A172 (cell line): ENCODE measurements at places on chromosomes 4 and X.

DNA sequence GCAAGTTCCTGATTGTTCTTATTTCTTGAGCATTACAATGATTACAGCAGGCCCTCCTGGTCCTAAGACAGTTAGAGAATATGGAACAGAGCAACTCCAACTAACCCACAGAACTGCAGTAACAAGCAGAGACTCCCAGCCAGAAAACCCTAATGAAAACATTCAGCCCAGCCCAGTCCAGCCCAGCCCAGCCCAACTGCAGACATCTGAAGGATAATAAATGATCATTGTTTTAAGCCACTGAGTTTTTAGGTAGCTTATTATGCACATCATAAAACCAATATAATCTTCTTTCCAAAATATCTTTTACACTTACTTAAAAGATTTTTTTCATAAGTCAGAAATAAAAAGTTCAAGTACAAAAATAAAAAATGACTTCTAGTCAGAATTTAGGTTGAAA, 51.3 kb downstream of the SPOCK3 start:
- no peak for DNase-seq

GRCh38 chr4:531721-532565, 32.9 kb downstream of the PIGG start:
- no peak for DNase-seq

- no peak for DNase-seq
These were observed 4.3 kb upstream of the ARHGAP10 start for GRCh38 chr4:147727476-147728028.

GRCh38 chrX:100895365-100896075, 21.4 kb upstream of the NOX1 start:
- peak; percentile 0 for DNase-seq

GRCh38 chr4:56958111-56958517, 19.3 kb downstream of the NOA1 start:
- DNase-seq, result peak; percentile 60

- peak; percentile 57 for DNase-seq
These were observed 204.9 kb downstream of the GBA3 start for GRCh38 chr4:22897520-22898108.

- no peak for DNase-seq
These were observed 265.4 kb upstream of the MAGEB18 start for GRCh38 chrX:25872786-25873185.

DNA sequence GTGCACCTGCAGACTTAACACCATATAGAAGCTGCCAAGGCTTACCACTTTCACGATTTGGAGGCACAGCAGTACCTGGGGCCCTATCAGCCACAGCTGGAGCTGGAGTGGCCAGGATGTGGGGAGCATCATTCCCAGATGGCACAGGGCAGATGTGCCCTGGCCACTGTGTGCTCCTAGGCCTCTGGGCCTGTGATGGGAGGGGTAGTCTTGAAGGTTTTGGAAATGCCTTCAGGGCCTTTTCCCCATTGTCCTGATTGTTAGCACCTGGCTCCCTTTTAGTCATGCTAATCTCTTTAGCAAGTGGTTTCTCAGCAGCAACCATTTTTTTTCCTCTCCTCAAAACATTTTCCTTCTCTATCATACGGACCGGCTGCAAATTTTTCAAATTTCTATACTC, 490.2 kb downstream of the RAB28 start:
- DNase-seq, result no peak

- no peak for DNase-seq
These were observed 203.7 kb downstream of the BMPR1B start for GRCh38 chr4:94961420-94961819.

- DNase-seq, result no peak
These were observed 41.7 kb downstream of the KDM6A start for GRCh38 chrX:44914532-44915198.

DNA sequence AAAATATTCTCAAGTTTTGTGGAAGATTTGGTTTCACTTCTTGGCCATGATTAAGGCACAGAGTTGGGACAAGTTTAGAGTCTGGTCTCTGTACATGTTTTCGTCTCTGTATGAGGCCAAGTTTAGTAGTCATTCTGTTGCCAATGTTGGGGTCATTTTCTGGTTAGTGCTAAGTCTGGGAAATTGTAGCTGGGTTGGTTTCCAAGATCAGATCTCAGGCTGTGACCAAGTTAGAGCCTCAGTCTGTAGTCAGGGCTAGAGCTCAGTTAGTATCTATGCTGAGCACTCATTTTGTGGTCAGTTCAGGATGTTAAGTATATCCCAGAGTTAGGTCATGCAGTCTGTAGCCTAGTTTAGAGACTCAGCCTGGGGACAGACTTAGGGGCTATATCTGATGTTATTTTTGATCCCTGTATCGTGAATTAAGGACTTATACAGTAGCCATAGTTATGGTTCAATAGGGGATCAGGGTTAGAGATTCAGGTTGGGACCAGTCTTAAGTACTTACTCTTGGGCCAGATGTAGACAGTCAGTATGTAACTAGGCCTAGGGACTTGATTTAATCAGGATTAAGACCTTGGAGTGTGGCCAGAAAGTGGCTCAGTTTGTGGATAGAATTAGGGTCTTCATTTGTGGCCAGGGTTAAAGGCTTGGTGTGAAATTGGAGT, 6.6 kb upstream of the ENOX2 start:
- DNase-seq, result no peak

DNA sequence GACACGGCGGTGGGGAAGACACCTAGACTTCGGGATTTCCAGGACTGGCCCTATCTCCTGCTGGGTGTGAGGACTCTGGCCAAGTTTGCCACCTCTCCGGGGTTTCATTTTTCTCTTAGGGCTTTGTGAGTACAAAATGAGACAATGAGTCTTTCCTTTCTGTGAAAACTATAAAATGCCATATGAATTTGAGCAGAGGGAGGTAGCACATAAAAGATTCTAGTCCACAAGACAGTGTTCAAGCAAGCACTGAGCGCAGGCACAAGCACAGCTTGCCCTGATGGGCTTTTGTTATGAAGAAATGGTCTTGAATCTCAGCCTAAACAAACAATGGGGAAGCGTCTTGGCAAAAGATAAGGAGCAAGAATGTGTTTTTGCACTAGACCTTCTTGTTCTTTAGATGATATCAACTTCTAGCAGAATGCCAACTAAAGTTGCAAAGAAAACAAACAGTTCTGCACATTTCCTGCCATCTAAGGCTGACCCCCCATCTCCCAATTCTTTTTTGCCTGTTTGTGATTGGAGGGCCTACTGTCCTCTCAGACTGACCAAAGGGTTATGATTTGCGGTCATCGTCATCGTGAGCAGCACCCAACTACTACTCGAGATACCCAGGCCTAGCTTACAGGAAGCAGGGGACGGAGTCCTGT, 73.0 kb upstream of the ZNF518B start:
- no peak for DNase-seq

DNA sequence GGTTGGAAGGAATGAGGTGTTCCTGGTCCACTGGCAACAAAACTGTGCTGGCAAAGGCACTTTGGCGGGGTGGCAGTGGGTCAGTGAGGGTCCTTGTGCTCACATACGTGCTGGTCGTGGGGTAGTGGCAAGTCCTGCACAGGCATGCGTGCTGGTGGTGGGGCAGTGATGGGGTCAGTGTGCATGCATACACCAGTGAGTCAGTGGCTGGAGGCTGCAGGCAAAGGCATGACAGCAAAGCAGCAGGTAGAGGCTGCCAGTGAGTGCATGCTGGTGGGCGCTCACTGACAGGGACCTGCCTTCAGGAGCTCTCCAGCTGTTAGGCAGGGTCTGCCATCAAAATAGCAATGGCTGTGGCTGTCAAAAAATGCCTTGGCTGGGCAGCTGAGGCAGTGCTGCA, 42.1 kb downstream of the TMPRSS11E start:
- DNase-seq, result no peak

DNA sequence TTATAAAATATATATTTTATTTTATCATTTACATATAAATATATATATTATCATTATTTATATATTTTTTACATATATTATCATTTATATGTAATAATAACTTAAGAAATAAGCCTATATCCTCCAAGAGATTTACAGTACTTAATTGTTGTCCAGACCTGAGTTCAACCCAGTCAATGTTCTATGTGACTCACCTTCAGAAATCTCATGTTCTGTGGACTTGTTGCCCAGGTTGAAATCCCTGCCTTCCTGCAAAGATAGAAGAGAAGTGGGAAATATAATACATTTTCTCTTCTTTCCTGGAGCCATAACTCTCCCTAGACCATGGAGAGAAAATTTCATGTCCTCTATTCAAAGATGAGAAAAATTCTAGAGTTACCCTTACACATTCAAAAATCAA, 247.3 kb downstream of the PARM1 start:
- no peak for DNase-seq

- DNase-seq, result no peak
These were observed 171.5 kb upstream of the EDNRA start for GRCh38 chr4:147309434-147309833.

- no peak for DNase-seq
These were observed 234.3 kb downstream of the LAS1L start for GRCh38 chrX:65300104-65300809.

DNA sequence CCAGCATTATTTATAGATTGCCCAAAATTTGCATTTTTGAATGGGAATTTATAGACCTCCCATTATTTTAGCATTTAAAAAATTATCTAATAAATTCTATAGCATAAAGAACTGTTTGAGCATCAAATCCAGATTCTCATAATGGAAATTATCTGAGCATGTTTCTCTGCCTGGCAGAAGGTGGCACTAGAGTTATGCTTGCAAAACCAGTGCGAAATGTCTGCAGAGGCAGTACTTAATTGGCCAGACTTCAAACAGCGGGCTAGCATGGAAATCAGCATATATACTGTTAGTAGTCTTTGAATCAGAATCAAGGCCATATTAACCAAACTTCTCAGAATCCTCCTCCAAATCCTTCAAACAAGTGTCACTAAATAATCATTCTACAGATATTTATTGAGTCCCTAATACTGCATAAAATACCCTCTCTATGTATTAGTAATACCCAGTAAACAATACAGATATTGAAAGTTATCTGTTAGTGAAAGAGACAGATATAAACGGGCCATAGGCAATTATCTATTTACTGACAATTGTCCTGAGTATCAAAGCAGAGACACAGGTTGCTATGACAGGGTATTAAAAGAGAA, 78.7 kb upstream of the DCLK2 start:
- peak; percentile 70 for DNase-seq

GRCh38 chr4:159562366-159562765, 459.5 kb downstream of the RAPGEF2 start:
- DNase-seq, result no peak

- peak; percentile 58 for DNase-seq
These were observed 49.7 kb upstream of the TMEM154 start for GRCh38 chr4:152729466-152729865.

GRCh38 chrX:108439426-108439942, at the start of gene COL4A5:
Gene COL4A5, plus strand, starts transcription at chrX:108439838. Its CDS starts 288 bp downstream, at chrX:108440126.
- peak; percentile 38 for DNase-seq
